ENCODE measurements at places on chromosomes 3 and 15. TPM values are rescaled to one million over a fixed set of nuclear protein-coding genes. Genes with fewer than 3 reads are reported as not detected.

ILDR1 gene
- total RNA-seq = 5.4 TPM

CDC25A gene
- 24.5 TPM for total RNA-seq

CD200 gene
- 42.1 TPM for total RNA-seq

GRK7 gene
- total RNA-seq = not detected

DNA sequence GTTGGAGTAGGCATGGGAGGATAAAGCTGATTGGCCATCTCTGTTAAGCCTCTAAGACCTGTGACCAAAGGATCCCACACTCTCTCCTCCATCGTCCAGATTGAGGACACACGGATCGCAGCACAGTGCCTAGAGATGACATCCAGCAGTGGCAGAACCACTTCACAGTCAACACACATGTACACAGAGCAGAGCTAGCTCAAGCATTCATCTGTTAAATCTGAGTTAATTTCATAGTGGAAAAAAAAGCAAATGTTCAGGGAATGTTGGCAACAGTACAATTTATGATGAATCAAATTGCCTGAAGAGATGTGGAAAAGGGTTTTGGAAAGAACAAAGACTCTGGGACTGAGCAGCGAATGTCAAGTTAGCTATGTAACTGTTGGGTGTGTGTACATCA is 108.1 kb upstream of the PLAAT1 start:
- no peaks in the 10 kb centered on the region for H3K36me3 ChIP-seq
- no peaks in the 10 kb centered on the region for H3K4me1 ChIP-seq
- no peak overlapping the region for H3K27ac ChIP-seq

DNA sequence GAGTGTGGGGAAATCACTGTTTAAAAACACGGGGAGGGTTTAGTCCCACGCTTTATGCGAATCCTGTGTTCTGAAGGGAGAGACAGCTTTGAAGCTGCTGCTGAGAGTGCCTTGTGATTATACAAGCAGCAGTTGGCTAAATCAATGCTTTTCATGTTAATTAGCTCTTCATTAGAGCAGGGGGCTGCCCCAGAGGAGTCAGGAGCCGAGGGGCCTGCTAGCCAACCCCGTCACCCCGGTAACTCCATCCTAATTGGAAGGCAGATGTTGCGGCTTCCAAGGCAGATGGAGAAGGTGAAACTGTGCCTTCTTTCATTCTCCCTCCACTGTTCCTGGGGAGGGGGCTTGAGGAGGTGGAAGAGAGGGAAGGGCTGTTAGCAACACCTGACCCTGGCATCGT is 92.4 kb upstream of the ANKRD34C start:
- no peak overlapping the region for H3K4me3 ChIP-seq
- no peak overlapping the region for H3K27ac ChIP-seq
- no peaks in the 10 kb centered on the region for H3K4me1 ChIP-seq
- peaks cover 8% of the 10 kb centered on the region for H3K27me3 ChIP-seq

GRCh38 chr3:192022412-192022811 is 561.4 kb downstream of the PYDC2 start:
- peaks cover 5% of the 10 kb centered on the region for H3K4me1 ChIP-seq
- no peaks in the 10 kb centered on the region for H3K36me3 ChIP-seq
- no peak for DNase-seq

DNA sequence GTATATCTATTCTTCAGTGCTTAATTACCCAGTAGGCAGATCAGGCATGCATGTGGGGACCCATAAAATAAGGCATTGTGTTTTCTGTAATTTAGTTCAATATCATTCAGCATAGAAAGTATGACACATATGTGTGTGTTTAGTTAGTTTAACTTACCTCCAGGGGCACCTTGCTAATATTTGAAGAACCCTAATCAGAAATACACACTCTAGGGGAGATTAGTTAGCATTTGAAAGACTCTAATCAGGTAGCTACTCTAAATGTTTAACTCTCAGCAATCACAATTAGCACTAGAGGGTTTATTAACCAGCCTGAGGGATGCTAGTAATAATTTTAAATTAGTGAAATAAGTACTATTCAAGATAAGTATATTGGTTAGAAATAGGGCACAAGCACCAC is 104.5 kb downstream of the ECT2 start:
- H3K4me3 ChIP-seq = no peak overlapping the region
- no peaks in the 10 kb centered on the region for H3K36me3 ChIP-seq
- DNase-seq = no peak
- peaks cover 3% of the 10 kb centered on the region for H3K27me3 ChIP-seq

DNA sequence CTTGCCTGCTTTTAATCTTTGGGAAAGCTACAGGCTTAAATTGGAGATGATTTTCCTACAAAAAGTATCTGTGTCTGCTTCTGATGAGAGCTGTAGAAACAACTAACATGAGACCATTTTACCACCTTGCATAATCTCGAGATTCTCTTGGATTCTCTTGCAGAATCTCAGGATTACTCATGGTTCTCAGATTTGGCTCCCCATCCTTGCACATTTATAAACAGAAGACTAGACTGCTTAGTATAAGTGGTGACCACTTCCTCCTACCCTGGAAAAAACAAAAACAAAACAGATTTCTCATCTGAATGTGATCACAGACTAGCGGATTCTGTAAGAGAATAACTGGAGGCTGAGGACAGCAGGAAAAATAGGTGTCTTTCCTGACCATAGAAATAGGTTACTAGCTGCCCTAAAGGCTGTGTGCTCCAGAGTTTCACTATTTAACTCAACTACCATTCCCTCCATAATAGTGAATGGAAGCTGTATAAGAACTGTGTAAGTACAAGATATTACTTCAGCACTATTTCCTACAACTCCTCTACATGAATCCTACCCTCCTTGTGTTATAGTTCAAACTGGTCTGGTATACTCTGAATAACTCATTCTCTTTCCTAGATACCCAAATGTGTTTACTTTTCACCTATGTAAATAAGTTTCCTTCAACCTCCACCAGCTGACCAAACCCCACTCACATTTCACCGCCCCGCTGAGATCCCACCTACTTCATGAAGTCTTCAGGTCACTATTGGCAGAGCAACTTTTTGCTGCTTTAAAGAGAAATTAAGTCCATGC is 122.2 kb upstream of the C2CD4B start:
- H3K36me3 ChIP-seq = no peaks in the 10 kb centered on the region
- no peaks in the 10 kb centered on the region for H3K27me3 ChIP-seq
- peak overlapping the region; percentile 2 for H3K27ac ChIP-seq
- no peak for DNase-seq

GRCh38 chr3:98602078-98602678 is 8.8 kb upstream of the CPOX start:
- no peaks in the 10 kb centered on the region for H3K27me3 ChIP-seq
- no peak overlapping the region for H3K4me3 ChIP-seq
- DNase-seq = no peak
- peaks cover 3% of the 10 kb centered on the region for H3K4me1 ChIP-seq

- H3K36me3 ChIP-seq = no peaks in the 10 kb centered on the region
- H3K27ac ChIP-seq = no peak overlapping the region
- H3K4me3 ChIP-seq = no peak overlapping the region
Observed at GRCh38 chr15:68666120-68666811, 87.5 kb downstream of the CORO2B start.

GRCh38 chr3:66439666-66440344 is 61.0 kb downstream of the LRIG1 start:
- H3K27ac ChIP-seq = no peak overlapping the region
- no peak for DNase-seq
- peaks cover 13% of the 10 kb centered on the region for H3K4me1 ChIP-seq
